ENCODE measurements at places on chromosomes 4 and X.

- no peak for DNase-seq
These were observed 139.0 kb downstream of the TSPAN5 start for GRCh38 chr4:98519268-98519977.

DNA sequence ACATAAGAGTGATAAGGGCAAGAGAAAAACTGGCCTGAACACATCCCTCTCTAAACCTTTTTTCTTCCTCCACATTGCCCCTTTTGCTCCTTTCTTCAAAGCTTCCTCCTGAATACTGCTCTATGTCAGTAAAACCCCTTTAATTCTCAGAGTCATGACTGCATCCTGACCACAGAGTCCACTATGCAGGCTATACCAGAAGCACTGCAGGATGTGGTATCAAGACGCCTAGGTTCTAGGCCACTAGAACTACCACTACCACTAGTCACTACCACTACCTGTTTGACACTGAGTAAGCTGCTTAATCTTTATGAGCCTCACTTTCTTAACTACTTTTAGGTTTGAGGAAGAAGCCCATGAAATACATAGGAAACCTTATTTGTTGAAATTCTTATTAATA lies 38.7 kb downstream of the ARHGEF9 start:
- DNase-seq = peak; percentile 50

- no peak for DNase-seq
These were observed 1.1 kb downstream of the DOCK11 start for GRCh38 chrX:118496763-118497079.

- DNase-seq = no peak
These were observed 103.8 kb upstream of the PPP3CA start for GRCh38 chr4:101451086-101451485.

DNA sequence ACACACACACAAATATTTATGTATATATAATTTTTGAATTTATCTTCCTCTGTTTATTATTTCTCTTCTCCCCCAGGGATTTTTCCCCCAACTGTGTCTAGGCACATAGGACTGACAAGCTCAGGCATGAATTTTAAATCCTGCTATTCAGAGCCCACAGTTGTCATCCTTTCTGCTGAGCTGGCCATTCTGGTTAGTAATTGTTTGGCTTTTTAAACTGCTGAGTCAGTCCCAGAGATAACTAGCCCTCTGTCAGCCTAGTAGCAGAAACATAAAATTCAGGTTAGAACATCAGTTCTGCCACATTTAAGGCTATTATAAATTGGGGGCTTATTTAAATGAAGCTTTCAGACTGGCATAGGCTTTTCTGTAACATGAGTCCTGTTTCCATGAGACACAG lies 151.7 kb upstream of the MAOA start:
- DNase-seq = no peak

DNA sequence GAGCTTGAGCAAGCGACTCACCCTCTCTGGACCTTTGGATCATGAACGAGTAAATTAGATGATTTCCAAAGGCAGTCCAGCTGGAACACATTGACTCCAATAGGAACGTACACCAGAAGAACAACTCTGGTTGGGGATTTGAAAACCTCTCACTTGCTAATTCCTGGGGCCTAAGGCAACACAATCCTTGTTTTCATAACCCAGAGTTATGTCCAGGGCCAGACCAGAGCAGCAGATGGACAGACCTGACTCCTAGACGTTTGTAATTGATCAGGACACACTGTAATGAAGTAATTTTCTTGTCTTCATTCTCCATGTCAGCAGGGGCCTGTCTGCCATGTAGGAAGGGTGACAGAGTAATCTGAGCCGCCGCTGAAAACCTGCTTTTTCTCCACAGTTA lies 283.9 kb downstream of the IDS start:
- DNase-seq = no peak

DNA sequence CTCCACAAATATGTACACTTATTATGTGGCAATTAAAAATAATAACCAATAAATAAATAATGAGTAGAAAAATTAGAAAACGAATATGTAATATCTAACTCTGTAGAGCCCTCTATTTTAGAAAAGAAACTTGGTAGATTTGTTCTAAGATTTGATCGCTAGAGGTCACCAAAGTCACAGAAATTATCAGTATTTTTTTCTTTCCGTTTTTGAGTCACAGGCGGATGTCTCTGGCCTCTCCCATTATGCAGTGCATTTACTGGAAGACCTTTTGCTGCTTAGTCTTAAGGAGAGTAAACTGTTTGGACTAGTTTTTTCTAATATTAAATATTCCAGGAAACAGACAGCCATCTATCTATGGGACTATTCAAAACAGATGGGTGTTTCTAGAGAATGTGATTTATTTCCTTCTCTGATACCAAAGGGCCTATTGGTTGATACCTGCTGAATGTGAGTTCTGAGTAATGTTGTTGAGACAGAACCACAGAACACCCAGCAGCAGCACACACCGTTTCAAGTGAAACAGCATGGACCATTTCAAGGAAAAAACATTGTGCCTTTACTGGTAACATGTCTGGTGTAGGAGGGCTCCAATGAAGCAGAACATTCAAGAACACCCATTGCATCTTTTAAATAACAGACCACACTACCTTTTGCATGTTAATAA lies 34.0 kb upstream of the GYPA start:
- peak; percentile 69 for DNase-seq

DNA sequence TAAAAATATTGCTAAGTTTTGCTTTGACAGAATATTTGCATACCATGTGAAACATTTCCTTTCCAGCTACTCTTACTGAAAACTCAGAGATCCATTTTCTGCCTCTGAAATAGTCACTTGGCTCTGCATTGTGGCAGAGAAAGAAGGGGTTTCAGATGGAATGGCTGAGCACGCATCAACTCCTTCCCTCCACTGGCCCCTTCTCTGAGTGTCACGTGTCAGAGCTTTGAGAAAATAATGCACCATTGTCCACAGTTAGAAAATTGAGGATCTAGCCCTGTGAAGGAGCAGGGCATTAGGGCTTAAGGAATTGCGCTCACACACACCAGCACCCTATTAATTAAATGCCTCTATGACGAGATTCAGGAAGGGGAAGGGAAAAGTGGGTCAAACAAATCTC lies 78.8 kb upstream of the FAT4 start:
- DNase-seq = no peak

DNA sequence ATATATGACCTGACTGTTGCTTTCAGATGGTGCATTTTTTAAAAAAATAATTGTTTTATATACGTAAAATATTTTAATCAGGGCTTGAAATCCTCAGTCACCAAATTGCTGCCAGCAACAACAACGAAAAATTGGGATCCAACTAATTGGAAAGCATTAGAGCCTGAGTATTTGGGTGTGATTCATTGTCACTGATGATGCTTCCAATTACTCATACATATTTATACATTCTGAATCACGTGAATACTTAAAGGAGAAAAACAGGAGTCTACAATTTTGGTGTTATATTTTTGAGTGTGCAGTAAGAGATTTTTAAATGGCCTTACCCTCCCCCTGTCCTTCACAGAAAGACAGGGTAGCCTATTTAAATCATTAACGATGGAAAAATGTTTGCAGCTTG lies 765.6 kb upstream of the TENM3 start:
- no peak for DNase-seq
